ENCODE measurements at places on chromosomes 3 and 15. TPM values are rescaled to one million over a fixed set of nuclear protein-coding genes. Genes with fewer than 3 reads are reported as not detected.

The MEX3B gene
- total RNA-seq, result 29.5 TPM

DNA sequence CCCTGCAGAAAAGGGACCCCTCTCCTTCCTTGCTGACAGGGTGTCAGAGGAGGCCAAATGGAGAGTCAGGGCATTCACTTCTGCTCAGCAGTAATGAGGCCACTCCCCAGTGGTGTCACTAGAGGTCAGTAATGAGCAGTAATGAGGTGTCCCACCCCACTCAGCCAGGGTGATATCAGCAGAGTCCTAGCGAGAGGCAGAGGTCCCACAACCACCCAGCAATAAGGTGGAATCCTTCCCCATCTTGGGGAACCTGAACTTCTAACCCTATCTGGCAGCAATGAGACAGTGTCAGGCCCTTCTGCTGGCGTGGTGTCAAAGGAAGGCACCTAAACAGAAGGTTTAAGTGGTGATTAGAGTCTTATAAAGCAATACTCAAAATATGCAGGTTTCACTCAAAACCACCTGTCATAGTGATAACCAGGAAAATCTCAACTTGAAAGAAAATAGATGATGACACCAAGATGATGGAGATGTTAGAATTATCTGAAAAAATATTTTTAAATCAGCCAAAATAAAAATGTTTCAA is 12.9 kb downstream of the OCA2 start:
- DNase-seq, result peak; percentile 79

GRCh38 chr15:68572921-68573320 is 5.9 kb upstream of the CORO2B start:
- DNase-seq, result no peak

DNA sequence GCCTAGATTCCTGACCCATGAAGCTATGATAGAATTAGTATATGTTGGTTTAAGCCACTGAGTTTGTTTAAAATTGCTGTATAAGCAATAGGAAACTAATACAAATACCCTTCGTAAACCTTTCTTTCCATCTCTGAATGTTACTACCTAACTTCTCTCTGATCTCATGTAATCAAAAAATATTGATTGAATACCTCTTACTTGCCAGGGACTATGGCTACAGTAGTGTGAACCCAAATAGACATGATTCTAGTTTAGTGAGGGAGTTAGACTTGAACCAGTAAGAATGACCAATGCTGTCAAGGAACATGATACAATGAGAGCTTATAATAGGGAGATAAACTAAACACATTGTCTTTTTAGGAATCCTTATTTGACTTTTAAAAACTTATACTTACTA is 19.4 kb downstream of the STT3B start:
- DNase-seq, result no peak

The FMN1 gene
- total RNA-seq, result 2.2 TPM

The BFSP2 gene
- total RNA-seq, result not detected

- DNase-seq, result no peak
These were observed 247.1 kb downstream of the CHST2 start for GRCh38 chr3:143366672-143367071.

The TTLL3 gene
- total RNA-seq, result 15.0 TPM

- DNase-seq, result no peak
These were observed 28.9 kb downstream of the CACNA1D start for GRCh38 chr3:53523346-53523745.

The ERICH6 gene
- total RNA-seq, result not detected

GRCh38 chr15:71599418-71600151 is 210.8 kb upstream of the NR2E3 start:
- DNase-seq, result no peak

DNA sequence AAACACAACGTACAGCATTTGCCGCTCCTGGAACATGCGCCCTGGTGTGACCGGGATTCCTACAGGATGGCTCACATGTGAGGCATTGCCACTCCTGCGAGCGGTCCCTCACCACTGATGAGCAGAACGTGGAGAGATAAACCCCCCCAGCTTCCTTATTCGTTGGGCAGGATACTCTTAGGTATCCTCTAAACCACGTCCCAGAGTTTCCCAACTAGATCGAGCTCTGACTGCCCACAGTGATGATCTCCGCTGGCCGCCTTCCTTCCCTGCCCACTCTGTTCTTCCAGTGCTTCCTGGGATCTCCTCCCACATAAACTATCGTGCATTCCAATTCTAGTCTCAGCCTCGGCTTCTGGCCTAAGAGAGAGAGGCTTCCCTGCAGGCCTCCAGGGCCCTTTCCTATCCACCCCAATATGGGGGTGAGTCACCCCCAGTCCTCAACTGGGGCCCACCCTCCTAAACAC is 91.8 kb downstream of the TOP2B start:
- no peak for DNase-seq

DNA sequence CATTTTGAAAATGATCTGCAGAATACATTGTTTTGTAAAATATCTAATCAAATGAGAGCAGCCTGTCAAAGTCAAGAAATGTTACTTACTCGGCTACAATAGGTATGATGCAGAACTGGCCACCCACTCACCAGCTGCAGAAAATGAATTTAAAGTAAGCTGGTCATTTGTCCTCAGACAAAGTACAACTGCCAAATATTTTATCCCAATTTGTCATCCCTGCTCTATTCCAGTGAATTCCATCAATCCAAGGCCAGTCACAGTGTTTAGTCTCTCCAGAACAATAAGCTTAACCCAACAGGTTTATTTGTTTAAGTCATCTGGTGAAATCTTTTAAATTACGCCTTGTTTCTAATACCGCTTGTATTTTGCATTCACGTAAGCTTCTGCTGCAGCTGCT is 46.6 kb upstream of the TCF12 start:
- no peak for DNase-seq

- peak; percentile 86 for DNase-seq
These were observed 69.7 kb downstream of the USF3 start for GRCh38 chr3:113626503-113627371.

The CALML4 gene
- 9.0 TPM for total RNA-seq

DNA sequence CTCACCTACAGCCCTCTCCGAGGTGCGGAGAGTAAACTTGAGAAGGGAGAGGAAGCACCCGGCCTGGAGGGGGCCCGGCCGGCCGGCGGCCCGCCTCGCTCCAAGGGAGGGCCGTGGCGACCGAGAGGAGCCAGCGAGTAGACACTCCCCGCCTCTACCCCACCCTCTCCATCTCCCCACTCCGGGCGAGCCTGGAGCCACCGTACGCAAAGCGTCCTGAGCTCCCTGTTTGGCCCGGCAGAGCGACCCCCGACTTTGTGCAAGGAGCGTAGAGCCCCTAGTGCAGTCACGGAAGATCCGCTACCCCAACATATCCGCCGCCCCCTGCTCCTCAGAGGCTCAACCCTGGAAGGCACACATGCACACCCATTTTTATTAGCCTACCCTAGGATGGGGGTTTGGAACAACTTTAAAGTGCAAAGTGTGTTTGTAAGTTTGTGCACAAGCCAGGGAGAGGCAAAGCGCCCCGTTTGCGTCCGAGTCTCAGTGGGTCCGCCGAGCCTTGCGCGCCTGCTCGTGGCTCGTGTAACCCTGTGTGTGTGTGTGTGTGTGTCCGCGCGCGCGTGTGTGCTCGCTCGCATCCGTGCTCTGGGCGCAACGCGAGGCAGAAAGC is 508 bp upstream of the SMAD6 start:
- peak; percentile 77 for DNase-seq

DNA sequence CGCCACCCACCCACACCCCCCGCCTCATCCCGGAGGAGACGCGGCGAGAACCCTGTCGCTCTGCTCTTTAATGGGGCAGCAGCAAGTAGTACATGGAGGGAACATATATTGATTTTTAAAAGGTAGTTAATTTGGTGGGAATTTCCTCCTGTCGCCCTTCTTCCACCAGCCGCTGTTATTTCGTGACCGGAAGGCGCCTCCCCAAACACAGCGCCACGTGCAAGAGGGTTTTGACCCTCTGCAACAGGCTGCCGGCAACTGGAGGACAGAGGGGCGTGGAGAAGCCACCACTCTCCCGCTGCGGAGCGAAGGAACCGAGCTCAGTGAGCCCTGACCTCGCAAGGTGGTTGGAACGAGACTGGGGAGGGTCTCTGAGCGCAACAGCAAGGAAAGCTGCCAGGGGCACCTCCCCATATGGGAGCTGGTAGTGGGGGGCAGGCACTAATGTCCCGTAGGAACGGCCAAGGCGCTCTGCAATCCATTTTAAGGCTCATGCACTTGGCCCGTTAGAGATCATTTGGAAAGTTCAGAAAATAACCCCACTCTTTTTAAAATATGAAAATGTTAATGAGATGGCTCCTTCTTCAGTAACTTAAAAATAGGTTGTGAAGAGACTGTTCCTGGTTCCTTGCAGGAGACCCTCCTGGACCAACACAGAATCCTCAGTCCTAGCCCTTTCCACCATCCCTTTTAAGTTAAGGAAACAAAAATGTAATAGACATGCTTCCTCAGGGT is 4.3 kb downstream of the ONECUT1 start:
- DNase-seq, result peak; percentile 44

GRCh38 chr15:33844186-33844585 is 124.1 kb upstream of the CHRM5 start:
- DNase-seq, result no peak

The ANKUB1 gene
- total RNA-seq, result not detected

DNA sequence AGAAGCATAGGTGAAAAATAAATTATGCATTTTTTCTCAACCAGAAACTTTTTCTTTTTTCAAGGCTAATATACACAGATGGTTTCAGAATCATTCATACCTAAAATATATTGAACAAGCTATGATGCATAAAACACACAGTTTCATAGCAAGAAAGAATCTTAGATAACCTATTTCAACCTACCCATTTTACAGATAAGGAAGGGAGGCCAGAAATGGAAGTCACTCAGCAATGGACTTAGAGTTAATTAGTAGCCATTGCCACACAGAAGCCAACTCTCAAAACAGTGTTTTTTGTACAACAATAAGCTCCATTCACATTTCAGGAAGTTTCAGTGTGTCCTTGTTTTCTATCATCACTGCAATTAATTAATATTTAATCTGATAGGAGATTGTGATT is 27.5 kb upstream of the STRIT1 start:
- no peak for DNase-seq

DNA sequence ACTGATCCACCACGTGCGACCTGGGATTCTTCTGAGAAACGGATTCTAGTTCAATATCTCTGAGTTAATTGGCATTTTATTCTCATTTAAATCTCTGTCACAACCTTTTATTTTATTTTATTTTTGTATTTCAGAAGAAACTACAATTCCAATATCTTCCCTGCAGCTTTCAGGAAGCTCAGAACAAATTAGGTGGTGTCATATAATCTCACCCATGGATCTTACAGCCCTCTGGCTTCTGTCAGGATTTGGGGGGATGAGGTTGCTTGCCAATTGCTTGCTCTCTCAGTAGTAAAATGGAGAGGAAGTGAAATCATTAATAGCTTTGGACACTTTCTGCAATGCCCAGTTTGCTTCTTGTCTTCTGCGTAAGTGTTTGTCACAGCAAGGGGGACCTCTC is 205.4 kb downstream of the TLE3 start:
- DNase-seq, result no peak
